ENCODE measurements at places on chromosomes 4 and X.
A peak's percentile ranks its signal among the peaks of the same experiment; 100 is the strongest.

DNA sequence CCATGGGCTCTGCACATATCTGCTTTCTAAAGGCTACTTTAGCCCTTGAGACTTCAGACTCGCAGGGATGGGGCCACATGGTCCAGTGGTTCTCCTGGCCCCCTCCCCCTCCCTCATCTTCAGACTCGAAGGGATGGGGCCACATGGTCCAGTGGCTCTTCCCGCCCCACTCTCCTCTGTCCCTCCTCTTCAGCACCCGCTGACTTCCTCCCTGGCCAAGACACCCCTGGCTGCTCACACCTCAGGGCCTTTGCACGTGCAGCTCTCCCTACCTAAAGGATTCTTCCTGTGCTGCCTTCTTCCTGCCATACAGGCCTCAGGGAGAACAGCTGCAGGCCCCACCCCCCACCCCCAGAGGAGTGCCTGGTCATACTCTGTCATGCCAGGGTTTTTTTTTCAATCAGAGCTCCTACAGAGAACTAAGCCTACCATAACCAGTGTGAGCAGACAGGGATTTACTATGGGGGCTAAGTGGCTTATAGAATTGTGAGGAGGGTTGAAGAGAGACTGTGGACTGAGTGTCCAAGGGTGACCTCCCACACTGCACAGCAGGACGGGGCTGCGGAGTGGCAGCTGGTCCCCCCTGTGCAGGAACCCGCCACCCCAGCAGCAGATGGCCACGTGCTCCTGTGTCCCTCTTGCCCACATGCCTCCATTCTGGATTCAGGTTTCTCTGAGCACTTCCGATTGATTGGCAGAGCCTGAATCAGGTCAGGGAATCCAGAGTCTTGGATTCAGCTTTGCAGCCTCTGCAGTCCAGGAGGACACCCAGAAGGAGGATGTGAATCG is 6.1 kb upstream of the SPON2 start:
- DNase-seq, result no peak

GRCh38 chr4:132593717-132594400 is 555.2 kb upstream of the PCDH10 start:
- DNase-seq, result no peak

DNA sequence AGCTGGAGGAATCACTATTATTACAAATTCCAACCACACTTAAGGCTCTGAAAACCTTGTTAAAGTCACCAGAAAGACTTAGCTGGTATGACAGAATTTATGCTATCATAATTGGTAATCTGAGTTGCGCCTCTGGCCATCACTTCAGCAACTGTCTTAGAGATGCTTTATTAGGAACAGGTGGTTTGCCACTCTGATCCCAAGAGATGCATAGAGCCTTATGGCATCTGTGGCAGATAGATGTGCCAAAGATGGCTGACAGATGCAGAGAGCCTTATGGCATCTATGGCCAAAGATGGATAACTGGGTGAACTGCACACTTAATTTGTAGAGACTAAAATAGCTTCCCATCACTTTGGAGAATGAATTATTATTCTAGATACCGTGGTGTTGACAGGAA is 32.3 kb upstream of the PLAC8 start:
- DNase-seq, result no peak

DNA sequence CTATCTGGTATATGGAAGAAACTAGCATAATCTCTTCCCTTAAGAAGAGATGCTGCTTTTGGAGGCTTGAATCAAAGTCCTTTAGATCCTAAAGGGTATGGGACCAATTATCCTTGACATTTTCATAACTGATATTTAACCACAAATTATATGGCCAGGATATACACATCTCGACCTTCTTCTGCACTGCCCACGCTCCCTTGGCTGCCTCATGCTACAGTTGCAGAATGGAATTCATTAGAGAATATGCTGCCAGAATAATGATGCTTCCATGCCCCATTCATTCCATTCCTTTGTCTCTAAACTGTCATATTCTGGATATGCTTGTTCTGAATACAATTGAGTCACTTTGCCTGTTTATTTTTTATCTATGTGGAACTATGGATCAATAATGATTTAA is 157.1 kb upstream of the PACRGL start:
- no peak for DNase-seq

DNA sequence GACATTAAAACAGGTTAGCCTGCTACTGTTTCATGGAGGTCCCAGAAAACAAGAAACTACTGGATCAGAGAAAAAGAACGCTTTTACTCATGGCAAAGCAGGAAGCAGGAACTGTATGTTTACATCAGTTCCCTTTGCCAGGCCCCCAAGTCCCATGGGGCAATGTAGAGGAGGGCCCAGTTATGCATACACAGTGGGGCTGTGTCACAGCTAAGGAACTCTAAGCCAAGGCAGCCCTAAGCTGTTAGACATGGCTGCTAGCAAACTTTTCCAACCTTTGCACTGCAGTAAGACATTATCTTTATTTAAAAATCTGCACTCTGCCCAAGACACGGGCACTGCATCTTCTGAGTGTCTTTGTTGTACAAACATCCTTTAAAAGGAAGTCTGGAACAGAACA is 975.8 kb downstream of the C4orf33 start:
- no peak for DNase-seq

DNA sequence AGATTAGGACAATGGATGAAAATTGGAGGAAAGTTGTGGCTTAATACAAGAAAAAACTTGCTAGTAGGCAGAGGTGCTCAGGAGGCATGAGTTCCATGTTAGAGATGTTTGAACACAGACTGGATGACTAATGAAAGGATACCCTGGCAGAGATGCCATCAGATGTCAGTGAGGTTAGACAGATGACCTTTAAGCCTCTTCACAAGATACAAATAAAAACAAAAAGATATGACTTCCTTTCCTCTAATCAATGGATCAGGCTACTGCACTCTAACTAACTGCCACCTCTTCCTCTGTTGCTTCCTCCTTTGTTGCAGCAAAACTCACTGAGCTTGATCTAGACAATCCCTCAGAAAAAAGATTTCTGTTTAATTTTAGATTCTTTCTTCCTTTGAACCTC is 14.7 kb downstream of the STAP1 start:
- DNase-seq, result peak; percentile 24

DNA sequence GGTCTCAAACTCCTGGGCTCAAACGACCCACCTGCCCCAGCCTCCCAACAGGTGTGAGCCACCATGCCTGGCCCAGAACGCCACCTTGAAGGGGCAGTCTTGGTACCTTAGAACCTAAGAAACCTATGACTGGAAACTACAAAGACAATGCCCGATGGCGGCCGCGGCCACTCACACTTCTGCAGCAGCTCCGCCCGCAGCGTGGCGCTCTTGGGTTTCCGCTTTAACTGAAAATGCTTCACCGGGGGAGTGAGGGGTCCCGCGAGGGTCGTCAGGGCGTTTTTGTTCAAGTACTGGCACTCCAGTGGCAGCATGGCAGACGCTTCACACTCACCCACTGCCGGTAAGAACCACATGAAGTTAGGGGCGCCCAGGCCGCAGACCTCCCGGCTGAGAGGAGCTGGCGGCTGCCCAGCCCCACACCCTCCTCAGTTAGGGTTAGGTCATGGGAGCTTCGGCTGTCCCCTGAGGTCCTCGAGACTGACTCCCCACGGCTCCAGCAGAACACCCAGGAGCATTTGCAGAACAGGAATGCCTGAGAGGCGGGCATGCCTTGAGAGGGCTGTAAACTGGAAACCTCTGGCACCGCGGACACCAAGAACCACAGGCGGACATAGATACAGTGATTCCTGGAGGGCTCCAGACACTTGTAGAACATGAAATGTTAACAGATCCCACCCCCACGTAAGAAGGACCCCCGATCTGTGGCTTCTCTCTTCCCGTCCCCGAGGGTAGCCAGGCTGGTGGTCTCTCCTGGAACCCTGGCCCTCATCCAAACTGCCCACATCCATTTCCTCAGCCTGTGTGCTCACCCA is 19.0 kb downstream of the NELFA start:
- no peak for DNase-seq

GRCh38 chr4:150461957-150462356 is 120.0 kb upstream of the MAB21L2 start:
- DNase-seq, result no peak

GRCh38 chrX:143988356-143988755 is 104.5 kb downstream of the UBE2NL start:
- no peak for DNase-seq

GRCh38 chrX:24961809-24962208 is 54.0 kb downstream of the ARX start:
- no peak for DNase-seq

DNA sequence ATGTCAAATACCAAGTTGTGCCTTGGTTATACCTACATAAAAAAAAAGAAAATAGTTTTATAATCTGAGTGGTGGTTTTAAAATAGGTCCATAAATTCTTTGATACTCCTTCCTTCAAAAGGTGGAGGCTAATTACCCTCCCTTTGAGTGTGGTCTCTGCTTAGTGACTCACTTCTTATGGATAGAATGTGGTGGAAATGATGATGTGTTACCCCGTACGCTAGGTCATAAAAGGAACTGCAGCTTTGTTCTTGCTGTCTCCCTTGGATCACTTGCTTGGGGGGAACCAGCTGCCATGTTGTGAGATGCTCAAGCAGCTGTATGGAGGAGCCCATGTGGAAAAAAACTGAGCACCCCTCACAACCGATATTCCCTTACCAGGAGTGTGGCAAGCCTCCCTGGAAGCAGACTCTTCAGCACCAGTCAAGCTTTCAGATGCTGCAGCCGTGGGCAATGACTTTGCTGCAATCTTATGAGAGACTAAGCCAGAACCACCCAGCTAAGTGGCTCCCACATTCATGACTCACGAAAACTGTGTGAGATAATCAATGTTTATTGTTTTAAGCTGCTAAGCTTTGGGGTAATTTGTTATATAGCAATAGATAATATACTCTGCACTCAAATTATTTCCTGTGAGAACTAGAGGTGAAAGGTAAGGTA is 195.0 kb upstream of the GATB start:
- no peak for DNase-seq

DNA sequence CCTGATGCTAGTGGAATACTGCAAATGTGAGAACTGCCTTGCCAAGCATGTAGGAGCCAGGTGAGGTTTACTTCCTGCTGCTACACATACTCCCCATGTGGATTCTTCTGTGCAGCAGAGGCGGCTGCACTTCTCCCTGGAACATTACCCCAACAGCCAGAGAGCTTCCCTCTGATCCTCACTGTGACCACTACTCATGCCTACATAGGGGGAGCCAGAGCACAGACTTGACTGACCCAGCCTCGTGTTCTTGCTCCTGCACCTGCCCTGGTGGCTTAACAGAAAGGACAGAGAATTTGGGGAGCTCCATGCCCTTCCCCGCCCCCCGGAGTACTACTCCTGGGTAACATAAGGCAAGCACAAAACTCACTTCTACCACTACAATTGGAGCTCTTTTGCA is 38.4 kb downstream of the UGT2A2 start:
- DNase-seq, result no peak

DNA sequence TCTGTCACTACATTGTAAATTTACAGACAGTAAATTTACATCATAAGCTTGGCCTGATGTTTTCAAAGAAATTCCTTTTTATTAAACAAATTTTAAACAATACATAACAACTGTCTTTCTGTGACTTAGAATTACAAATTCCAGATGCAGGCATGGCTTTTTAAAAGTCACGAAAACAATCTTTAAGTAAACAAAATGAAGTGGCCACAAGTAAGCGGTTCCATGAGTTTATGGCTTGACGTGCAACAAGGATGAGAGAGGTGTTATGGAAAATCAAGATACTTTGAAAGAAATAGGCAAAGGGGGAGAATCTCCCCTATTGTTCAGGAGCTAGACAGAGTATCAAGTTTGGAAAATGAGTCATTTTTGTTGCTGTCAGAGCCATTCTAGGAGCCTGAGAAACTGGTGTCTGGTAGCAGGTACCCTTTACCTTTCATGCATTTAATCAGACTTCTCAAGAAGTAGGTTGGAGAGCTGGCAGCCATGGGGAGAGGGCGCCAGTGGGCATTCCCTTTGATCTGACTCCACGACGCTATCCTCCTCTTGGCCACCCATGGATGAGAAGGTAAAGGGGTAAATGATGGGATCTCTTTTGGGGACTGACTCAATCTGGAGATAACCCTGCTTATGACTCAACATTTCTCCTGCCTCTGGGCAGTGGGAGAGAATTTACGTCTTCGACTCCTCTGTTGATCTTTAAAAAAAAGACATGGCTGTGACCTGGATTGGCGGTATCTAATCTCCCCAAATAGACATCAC is 217.2 kb downstream of the SPRY1 start:
- no peak for DNase-seq

DNA sequence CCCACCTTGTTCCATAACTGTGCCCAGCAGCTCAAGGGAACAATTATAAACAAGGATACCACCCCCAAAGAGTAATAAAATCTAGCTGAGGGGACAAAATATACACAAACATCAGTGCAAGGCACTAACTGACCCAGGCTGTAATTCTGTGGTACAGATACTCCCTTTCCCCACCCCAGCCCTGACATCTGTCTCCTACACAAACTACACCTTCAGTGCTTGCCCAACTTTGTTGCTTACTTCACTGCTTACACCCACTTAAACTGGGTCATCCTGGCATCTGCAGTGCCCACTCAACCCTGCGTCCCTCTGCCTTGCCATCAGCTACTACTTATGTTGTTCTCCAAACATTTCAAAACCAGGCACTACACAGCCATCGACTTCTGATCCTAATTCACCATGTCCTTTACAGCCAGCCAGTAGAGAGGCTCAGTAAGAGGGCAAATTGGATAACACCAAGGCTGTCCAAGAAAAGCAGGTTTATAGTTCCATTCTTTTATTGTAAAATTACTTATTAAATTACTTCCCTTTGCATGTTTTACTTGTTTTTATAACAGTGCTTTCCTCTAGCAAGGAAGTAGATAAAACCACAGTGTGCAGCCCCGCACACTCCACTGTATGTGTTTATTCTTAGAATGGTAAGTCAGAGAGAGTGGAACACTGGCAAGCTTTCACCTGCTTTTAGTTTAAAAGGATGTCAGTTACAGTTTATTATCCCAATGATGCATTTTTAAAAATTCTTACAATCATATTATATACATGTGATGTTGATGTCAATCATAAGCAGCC is 149.6 kb downstream of the INPP4B start:
- peak; percentile 36 for DNase-seq

DNA sequence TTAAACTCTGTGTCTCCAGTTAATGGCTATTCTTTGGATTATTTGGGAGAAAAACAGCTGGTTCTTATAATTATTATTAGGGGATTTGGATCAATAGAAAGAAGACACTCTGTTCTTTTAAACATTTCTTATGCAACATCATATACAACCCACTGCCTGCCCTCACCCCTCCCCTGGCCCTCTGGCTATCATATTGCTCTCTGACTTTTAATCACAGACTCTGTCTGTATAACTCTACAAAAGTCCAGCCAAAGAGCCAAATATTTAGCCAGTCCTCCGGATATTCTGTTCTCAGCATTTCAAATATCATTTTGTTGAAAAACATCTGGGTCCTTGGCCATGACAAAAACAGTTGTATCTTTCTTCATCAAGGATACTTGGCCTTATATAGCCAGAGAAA is 19.0 kb upstream of the PACRGL start:
- no peak for DNase-seq

- no peak for DNase-seq
Measured at GRCh38 chrX:110954428-110955100, 141.4 kb upstream of the PAK3 start.

GRCh38 chr4:76886848-76887441 is 11.0 kb downstream of the SOWAHB start:
- no peak for DNase-seq
